ENCODE measurements at places on chromosomes 4 and X.
A peak's percentile ranks its signal among the peaks of the same experiment; 100 is the strongest.

GRCh38 chrX:31178769-31179125 lies 106.9 kb upstream of the FTHL17 start:
- peak; percentile 7 for DNase-seq

DNA sequence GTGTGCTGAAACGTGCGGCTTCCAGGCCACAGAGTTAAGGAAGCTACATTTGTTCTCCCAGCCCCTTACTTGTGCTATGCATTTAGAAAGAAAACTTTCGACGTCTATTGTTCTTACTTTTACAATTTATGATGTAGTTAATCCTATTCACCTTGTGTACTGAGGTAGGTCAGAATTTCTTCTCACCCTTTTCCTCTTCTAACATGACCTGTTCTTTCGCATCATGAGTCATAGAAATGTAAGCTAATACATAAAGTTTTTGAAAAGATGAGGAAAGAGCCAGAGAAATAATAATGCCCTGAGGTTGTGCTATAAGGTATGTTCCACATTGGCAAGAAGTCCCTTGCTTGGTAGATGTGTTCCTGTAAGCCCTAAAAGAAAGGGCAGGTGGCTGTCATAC lies 298.3 kb downstream of the TRIML1 start:
- DNase-seq = no peak

- peak; percentile 96 for DNase-seq
Observed at GRCh38 chr4:40316782-40317635, 18.1 kb upstream of the CHRNA9 start.

- no peak for DNase-seq
Observed at GRCh38 chr4:24878636-24879016, 34.2 kb downstream of the CCDC149 start.

DNA sequence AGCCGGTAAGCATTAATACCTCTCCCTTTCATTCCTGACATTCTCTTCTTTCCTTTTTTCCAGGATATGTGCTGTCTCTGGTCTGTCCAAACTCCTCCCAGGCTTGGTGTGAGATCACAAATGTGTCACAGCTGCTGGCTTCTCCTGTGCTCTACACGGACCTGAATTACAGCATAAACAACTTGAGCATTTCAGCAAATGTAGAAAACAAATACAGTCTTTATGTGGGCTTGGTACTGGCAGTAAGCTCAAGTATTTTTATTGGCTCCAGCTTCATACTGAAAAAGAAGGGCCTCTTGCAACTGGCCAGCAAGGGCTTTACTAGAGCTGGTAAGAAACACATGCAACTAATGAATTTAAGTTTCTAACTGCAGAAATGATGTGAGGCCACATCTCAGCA lies 8.4 kb downstream of the NIPAL1 start:
- peak; percentile 65 for DNase-seq

DNA sequence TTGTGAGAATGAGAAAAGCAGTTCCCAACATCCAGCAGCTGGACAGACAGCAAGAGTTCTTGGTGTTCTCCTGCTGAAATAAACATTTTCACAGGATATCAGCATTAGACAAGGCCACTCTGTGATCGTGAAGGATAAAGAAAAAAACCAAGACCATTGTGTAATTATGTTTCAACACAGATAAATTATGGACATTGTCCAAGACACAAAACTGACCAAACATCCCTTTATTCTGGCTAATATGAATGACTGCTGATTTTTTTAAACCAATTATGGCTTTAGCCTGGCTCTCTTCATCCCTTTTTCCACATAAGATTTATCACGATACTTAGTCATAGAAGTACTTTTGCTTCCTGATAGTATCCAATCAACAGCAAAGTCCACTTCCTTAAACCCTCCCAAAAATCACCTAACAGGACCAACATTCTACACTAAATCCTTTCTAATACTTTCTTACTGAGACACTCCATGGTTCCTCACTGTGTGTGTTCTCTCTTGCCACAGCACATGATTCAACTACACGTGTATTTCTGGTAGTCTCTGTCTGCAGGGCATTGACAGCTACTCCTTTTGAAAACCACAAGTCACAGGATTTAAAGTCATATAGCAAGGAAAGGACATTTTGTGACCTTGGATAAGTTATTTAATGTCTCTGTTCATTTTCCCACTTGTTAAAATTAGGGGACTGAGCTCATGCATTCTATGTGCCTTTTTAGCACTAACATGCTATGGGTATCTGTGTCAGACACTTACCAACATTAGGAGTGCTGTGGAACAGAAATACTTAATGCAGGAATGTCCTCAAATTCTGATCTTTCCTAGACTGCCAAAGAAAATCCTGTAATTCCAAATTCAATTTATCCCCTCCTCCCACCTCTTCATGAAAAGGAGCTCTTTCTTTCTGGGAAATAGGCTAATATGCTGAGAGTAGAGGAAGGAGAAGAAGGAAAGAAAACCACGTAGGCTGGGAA lies 137.2 kb upstream of the PGRMC2 start:
- DNase-seq = peak; percentile 70

GRCh38 chrX:791479-792034 lies 161.0 kb downstream of the SHOX start:
- no peak for DNase-seq

GRCh38 chr4:146522869-146523205 lies 1.1 kb upstream of the SLC10A7 start:
- peak; percentile 8 for DNase-seq

DNA sequence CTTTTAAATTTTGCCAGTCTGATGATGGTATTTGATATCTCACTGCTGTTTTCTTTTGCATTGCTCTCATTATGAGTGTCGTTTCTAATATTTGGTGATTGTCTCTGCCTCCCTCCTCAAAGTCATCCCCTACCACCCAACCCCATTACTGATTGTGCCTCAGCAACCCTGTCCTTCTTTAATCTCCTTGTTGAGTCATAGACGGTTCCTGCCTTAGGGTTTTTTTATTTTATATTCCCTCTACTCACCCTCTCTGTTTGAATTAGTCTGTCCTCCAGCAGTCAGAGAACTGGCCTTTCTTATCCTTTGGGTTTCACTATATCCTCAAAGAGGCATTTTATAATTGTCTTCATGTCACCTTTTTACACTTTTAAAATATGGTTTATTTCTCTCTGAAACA lies 409.3 kb upstream of the CPEB2 start:
- no peak for DNase-seq

GRCh38 chr4:95651891-95652290 lies 103.1 kb upstream of the UNC5C start:
- DNase-seq = no peak

- peak; percentile 96 for DNase-seq
Observed at GRCh38 chr4:181796502-181796901, 446.7 kb upstream of the TENM3 start.

- DNase-seq = peak; percentile 11
Observed at GRCh38 chrX:19627533-19627932, 112.2 kb upstream of the MAP3K15 start.

- DNase-seq = no peak
Observed at GRCh38 chr4:36233567-36234266, 10.6 kb downstream of the ARAP2 start.

DNA sequence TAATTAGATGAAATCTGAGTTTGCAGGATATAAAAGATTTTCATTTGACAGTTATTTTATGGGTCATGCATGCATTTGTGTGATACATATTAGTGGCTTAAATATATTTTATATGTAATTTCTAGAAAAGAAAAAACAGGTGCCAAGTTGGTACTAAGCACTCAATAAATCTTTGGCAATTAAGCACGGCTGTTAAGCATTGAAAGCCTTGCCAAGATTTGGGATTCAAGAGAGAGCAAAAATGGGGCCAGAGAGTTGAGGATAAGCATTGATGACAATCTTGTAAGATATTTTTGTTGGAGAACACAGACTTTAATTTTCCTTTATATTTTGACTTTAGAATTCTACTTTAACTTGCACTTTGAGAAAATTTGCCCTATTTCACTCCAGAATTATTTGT lies 249.8 kb upstream of the MAD2L1 start:
- DNase-seq = no peak

DNA sequence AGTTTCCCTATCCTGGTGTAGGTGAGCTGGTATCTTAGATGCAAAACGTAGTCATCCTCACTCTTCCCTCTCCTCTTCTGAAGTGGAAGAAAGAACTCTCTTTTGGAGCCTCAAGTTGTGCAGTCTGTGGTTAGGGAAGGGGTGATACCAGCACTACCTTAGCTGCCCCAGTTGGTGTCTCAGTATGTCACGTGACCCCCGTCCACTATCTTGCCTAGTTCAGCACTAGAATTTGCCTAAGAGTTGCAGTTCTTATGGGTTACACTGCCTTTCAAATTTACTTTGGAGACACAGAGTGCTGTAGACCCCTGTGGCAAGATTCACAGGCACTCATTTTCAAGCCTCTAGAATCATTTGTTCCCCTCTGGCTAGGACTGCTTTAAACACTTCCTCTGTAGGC lies 322.8 kb upstream of the EDA2R start:
- DNase-seq = no peak

- no peak for DNase-seq
Observed at GRCh38 chrX:101656817-101657216, 2.8 kb downstream of the ARMCX2 start.

DNA sequence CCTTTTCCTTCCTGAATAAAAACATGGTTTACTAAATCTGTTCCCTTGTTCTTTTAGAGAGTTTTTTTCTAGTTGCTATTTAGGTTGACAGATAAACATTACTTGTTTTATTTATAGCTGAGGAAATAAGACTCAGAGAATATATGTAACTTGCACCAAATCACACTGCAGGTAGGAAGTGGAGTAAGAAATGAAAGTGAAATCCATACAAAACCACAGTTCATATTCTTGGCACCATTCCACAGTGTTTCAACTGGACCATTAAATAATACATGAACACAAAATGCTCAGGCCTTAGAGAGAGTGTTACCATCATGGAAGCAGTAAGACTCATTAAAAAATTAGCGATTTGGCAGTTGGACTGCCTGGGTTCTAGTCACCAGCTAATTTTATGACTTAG lies 326.9 kb upstream of the SLIT2 start:
- peak; percentile 75 for DNase-seq

DNA sequence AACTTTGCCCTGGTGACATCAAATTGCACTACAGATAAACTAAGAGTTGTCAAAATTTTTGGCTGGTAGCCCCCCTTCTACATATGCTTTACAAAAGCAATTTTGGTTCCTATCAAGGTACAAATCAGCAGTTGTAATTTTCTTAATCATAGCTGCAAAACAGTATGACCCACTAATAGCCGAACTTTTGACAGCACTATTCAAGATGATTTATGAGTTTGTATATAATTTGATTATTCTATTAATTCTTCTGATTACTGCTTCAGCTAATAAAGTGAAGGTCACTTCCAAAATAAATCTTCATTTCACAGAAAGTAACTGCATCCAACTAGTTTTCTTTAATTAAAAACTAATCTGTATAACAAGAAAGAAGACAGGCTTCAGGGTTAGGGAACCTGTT lies 119.6 kb downstream of the CHM start:
- DNase-seq = no peak

- DNase-seq = peak; percentile 58
Observed at GRCh38 chr4:118727360-118727759, 42.2 kb downstream of the METTL14 start.

DNA sequence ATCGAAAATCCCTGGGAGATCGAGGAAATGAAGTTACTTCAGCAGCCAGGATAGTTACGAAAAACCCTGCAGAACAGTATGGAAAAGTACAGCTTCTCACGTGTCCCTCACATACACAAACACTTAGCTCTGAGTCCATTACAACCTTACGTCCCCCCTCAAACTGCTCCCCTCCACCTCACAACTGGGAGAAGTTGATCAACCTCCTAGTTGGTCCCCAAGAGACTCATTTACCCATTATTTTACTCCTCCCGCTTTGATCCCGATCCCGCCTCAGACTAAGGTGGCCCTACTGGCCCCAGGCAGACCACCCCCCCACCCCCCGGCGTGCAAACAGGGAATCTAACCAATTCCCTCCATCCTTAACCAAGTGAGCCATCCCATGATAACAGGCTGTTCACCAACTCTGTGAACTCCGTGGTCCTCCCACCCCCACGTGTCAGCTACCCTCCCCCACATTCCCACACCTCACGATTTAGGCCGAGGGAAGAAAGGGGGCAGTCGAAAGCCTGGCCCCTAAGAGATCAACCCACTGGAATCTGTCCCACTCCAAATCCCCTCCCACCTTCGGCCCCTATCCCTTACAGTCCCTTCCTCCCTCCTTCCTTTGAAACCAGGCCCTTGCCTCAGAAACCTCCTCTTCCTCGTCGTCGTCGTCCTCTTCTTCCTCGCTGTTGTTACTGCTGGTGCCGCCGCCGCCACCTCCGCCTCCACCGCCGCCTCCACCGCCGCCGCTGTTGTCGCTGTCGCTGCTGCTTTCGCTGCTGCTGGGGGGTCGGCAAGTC lies 755 bp downstream of the ANKRD17 start:
- peak; percentile 47 for DNase-seq

- no peak for DNase-seq
Observed at GRCh38 chr4:180203349-180203748, 2039.9 kb upstream of the TENM3 start.

- DNase-seq = no peak
Observed at GRCh38 chrX:19156186-19156585, 33.9 kb upstream of the ADGRG2 start.

GRCh38 chr4:39085891-39086290 lies 23.9 kb downstream of the KLHL5 start:
- peak; percentile 80 for DNase-seq

DNA sequence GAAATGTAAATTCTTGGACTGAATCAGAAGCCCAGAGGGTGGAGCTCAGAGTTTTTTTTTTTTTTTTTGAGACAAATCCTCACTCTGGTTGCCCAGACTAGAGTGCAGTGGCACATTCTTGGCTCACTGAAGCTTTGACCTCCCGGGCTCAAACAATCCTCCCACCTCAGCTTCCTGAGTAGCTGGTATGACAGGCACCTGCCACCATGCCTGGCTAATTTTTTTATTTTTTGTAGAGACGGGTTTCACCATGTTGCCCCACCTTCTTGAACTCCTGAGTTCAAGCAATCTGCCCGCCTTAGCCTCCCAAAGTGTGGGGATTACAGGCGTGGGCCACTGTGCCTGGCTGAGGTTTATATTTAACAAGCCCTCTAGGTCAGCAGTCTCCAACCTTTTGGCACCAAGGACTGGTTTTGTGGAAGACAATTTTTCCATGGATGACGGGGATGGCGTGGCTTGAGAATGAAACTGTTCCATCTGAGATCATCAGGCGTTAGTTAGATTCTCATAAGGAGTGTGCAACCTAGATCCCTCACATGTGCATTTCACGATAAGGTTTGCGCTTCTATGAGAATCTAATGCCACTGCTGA lies 76.7 kb downstream of the FHIP1A start:
- peak; percentile 5 for DNase-seq

DNA sequence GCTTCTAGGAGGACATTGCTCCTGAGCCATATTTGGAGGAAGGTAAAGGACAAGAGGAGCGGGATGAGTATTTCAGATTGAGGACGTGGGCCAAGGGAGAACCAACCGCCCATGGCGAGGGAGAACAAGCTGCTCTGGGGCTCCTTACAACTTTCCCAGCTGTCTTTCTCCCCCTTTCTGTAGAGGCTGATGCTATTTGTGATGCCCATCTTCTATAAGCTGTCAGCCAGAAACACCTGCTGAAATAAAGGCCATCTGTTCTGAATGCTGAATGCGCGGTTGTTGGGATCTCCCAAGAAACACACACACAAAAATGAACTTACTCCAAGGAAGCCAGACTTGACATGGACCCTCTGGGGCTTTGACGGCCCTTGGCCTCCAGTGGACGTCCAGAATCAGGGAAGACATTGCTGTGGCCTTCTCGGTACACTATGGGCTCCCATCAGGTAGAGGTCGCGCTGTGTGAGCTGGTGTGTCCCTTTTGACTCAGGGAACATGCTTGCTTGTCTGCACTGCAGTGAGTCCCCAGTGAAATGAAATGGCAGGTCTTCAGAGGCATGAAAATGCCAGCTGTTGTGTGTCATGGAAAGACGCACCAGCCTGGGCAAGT lies 30.9 kb downstream of the RWDD4 start:
- no peak for DNase-seq

GRCh38 chr4:3251691-3252479 lies 2.9 kb downstream of the MSANTD1 start:
- no peak for DNase-seq

Measured in iris pigment epithelial cell (primary cell).